Stimulated activated CD4-positive, alpha-beta T cell treated with anti-CD3 and anti-CD28 coated beads, Interleukin-4, amount 100 ng/mL, for 4 hours (primary cell): ENCODE measurements at places on chromosomes 16 and 17.
A peak's percentile ranks its signal among the peaks of the same experiment; 100 is the strongest.

- DNase-seq, result peak; percentile 69
Observed at GRCh38 chr17:62965686-62966425, at the start of gene TANC2. Gene TANC2 (plus strand): TSS chr17:62966235. CDS start chr17:63009560, 43,325 bp downstream.

DNA sequence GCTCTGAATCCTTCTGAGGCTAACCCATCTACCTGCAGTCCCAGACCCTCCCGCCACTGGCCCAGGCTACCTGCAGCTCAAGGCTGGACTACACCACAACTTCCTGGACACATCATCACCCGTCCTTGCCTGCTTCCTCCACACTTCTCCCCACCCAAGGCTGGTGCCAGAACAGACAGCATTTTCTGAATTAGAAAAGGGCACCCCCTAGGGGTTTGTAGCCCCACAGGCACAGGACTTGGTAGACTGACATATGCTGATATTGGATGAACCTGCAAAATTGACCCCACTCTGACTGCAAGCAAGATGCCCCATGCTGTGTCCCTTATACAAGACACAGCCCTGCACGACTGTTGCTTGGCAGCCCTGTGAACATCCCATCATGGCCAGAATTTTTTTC lies 271.5 kb upstream of the C16orf82 start:
- peak; percentile 1 for DNase-seq

DNA sequence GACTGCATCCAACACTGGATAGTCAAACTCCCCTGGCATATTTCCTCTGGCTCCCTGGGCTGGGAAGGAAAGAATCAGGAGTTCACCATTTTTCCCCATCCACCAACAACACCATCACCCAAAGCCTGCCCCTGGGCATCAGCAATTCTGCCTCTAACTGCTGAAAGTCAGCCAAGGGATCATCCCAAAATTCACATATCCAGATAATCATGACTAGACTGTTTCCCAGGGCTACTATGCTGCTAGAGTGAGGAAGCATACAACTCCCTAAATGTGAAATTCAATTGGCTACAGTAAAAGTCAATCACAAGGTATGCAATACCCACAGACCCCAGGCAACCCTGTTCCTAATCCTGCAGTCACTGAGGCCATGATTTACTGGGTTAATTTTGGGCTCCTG lies 230.6 kb downstream of the C16orf95 start:
- no peak for DNase-seq

DNA sequence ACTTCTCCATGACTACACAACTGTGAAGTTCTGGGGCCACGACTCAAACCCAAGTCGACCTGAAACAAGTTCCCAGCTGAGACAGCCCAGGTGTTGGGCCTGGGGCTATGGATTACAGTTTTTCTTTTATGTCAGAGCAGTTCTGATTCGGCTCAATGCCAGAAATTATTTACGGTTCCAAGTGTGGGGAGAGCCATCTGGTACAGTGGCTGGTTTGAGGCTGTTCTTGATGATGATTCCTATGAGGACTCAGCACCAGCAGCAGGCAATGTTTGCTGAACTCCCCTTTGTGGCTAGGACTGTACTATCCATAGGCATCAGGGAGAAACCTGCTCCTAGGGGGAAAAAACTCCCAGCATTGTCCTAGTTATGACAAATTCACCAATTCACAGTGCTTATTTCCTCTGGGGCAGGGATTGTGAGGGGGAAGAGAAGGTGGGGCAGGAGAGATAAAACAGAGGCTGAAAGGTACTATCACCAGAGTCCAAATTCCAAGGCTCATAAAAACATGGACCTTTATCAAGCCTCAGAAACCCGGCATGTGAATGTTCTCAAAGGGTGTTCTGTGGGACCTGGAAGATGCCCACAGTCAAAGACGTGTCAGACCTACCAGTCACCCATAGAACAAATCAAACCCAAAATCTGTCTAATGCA lies 18.2 kb upstream of the CMTM4 start:
- no peak for DNase-seq

DNA sequence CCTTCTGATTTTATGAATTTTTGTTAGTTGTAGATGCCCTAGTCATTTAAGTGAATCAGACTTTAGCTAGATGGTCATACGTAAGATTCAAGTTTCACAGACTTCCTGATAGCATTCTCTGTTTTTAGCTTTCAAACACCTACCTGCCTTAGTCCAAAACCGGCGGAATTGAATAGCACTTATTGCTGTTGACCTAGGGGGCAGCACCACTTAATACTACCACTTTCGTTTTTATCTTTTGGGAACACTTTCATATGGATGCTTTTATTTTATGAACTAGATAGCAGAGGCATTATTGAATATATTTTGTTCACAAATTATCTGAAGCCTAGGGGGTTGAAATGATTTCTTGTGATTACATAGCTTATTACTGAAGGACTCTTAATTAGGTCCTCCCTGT lies 31.5 kb downstream of the TADA2A start:
- DNase-seq, result no peak

GRCh38 chr16:60199150-60199549 lies 1465.0 kb upstream of the GOT2 start:
- no peak for DNase-seq

DNA sequence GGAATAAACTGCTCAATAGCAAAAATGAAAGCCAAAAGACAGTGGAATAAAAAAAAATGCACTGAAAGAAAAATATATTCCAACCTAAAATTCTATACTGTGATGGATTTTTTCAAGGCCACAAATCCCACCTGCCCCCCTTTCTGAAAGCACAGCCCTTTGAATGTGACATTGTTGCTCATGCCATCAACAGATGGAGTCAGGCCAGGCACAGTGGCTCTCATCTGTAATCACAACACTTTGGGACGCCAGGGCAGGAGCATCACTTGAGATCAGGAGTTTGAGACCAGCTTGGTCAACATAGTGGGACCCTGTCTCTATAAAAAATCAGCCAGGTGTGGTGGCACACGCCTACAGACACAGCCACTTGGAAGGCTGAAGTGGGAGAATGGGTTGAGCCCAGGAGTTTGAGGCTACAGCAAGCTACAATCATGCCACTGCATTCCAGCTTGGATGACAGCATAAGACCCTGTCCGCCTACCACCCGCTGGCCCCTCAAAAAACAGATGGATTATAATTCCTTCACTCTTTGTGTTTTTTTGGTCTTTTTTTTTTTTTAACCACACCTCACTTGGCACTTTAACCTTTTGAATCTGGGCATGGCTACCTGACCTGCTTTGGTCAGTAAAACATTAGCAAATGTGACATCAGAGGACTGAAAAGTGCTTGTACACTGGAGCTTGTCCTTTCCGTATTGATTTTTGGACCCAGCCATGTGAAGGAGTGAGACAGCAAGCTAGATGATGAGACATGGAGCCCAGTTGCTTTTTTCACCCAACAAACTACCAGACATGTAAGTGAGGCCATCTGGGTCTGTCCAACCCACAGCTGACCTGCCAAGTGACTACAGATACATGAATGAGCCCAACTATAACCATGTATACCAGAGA lies 36.3 kb downstream of the GLG1 start:
- no peak for DNase-seq

DNA sequence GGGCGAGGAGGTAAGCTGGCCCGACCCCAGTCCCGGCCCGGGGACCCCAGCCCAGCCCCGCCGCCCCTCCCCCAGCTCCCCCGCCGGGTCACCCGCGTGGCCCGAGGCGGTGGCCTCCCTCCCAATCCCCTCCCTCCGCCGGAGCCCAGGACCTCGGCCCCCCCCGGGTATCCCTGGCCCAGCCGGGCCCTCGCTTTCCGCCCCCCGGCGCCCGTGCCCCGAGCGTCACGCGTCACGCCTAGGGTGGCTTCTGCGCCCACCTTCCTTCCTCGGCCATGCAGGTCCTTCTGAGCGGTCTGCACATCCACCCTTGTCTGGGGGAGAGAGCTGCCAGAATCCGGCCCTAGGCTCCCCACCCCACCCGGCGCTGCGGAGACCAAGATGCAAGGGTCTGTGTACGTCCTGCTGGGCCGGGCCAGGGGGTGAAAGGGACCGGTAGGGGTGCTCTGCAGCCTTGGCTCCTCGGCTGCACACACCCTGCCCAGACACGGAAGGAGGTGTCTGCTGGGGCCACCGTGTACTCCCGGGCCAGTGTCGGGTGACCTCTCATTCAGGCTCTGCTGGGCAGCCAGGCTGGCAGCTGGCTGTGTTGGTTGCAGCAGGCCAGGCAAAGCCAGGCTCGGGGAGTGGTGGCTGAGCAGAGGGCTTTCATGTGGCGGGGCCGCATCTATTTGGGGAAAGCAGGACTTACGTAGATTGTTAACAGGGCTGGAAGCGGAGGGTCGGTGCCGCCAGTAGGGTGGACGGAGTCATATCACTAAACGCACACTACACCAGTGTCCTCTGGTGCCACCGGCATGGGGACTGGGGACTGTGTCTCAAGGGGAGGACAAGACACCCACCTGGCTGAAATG lies 754 bp downstream of the RAB11FIP4 start:
- no peak for DNase-seq
